ENCODE measurements at places on chromosomes 2 and 18.

GRCh38 chr18:56393870-56394269 lies 244.5 kb downstream of the TXNL1 start:
- no peak for DNase-seq

- peak; percentile 35 for DNase-seq
Measured at GRCh38 chr2:112640800-112641675, 4.7 kb upstream of the SLC20A1 start.

GRCh38 chr2:70828115-70828514 lies 7.5 kb downstream of the CD207 start:
- no peak for DNase-seq

GRCh38 chr2:202112041-202112440 lies 39.0 kb downstream of the KIAA2012 start:
- DNase-seq: no peak

DNA sequence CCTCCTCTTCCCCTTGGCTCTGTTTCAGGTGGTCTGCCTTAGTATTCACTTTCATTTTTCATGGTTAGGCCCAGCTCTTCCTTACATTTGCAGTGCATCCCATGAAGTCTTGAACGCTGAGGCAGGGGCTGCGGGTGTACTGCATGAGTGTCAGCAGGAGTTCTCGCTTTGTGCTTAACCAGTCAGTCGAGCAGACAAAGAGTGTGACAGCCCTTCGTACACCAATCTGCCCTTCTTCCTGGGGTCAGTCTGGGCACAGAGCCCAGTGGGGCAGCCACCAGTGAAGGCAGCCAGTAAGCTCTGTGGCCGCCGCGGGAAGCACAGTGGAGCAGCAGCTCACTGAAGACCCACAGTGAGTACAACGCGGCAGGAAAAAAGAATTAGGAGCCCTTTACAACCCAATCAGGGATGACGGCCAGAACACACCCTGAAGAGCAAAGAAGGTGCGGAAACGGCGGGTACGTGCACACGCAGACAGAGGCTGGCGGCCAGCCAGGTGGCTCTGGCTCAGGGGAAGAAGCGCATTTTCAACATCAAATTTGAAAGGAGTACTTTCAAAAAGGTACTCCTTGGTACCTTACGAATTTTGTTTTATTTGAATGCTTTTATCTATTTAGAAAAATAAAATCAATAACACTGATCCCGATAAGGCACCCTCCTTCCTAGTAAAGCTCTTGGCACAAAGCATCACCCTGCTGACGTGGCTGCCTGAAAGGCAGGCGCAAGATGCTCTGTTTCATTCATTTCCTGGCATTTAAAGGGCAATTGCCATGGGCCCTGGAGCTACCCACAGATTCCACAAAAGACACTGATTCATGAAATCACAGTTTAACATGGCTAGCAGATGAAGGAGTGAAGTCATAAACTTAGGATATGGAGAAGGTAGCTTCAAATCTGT lies 47.0 kb upstream of the SEMA4C start:
- no peak for DNase-seq

- DNase-seq: no peak
Measured at GRCh38 chr2:60489289-60489688, 64.2 kb downstream of the BCL11A start.

- DNase-seq: no peak
Measured at GRCh38 chr2:108074150-108074549, 87.8 kb downstream of the SLC5A7 start.

GRCh38 chr2:191699341-191699945 lies 21.5 kb downstream of the NABP1 start:
- DNase-seq: no peak

DNA sequence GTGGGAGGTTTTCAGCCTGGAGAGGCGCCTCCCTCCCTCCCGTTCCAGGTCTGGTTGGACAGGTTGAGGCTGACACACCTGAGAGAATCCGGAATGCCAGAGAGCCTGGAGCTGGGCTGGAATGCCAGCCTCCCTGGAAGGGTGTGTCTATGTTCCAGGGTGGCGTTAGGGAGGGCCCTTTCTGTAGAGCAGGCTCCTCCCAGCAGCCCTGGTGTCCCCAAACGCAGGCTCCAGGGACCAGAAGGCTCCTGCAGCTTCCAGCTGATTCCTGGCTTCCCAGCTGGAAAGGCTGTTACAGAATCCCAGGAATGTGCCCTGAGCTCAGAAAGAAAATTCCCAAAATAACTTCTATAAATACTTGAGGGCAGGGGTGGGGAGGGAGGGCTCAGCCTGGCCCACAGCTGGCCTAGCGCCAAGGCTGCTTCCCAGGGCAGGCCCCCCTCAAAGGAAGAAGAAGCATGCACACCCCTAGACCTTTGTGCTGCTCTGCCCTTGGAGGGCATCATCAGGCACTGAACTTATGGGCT lies 85.4 kb downstream of the STPG4 start:
- no peak for DNase-seq

- DNase-seq: no peak
Measured at GRCh38 chr2:215049341-215049740, 89.1 kb downstream of the ABCA12 start.

DNA sequence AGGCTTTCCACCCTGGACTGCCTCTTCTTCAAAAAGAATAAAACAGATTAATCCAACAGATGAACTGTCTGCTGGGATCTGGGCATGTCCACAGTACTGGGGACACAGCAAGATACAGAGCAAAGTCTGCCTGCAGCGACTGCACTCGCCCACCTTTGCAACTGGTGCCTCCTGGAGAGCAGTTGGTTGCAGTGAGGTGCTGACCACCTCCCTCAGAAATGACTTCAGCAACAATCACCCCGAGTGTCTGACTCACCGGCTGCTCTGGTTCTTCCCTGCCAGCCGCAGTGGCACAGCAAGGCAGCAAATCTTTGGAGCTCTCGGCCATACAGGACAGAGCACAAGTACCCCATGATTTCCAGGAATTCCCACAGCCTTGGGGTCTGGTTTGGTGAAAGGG lies 179.7 kb downstream of the ANAPC1 start:
- peak; percentile 27 for DNase-seq

GRCh38 chr2:88074150-88074549 lies 6.5 kb downstream of the SMYD1 start:
- no peak for DNase-seq

GRCh38 chr2:54969295-54969939 lies 80.8 kb downstream of the RTN4 start:
- no peak for DNase-seq

DNA sequence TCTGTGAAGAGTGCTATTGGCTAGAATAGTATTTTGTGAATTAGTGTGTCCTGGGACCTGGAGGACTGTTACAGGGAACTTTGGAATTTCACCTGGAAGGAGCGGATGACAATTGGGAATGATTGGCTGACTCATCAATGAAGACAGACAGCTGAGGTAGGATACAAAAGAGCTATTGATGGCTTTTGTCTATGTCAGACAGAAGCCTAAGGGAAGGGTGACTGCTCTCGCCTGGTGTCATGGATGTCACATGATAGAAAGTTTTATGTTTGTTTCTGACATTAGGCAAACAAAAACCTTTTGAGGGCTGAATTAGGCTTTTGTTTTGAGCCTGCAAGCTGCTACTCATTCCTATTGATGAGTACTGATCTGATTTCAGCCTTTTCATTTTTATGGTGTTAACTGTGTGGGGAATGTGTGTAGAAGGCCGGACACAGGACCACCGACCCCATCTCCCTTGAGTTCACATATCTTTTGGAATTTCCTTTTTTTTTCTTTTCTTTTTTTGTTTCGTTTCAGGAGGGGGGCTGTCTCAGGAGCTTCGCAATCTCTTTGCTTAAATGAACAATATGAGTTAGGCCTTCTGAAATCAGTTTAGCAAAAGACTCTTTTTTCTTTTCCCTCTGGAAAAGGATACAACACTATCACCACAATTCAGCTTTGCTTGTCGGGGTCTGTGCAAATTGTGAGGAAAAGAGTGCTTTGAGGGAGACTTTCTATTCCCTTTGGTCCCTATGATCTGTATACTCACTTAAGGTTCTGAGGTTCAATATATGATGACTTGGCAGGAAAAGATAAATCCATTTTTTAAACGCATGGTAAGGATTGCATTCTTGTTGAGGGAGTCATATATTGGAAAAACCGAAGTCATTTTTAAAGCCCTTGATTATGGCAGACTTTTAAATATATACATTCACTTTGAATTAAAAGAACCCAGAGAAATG lies 207.9 kb upstream of the FIGN start:
- DNase-seq: no peak

DNA sequence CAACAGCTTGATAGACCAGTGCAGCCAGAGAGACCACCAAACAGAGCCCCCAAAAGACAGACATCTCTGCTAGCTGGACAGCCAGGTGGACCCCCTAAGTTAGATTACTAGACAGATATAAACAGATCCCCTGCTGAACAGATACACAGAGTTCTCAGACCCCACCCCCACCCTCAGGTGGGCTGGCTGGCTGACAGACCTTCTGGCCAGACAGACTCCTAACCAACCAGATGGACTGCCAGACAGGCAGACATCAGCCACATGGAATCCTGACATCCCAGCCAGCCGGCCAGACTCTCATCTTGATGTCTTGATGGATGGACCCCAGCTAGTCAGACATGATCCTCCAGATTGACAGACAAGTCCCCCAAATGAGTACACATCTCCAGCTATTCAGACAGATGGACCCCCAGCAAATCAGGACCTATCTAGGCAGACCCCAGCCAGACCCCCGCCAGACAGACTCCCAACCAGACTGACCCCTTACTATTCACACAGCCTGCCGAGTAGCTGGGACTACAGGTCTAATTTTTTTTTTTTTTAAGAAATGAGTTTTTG lies 18.0 kb downstream of the PTPN18 start:
- no peak for DNase-seq

DNA sequence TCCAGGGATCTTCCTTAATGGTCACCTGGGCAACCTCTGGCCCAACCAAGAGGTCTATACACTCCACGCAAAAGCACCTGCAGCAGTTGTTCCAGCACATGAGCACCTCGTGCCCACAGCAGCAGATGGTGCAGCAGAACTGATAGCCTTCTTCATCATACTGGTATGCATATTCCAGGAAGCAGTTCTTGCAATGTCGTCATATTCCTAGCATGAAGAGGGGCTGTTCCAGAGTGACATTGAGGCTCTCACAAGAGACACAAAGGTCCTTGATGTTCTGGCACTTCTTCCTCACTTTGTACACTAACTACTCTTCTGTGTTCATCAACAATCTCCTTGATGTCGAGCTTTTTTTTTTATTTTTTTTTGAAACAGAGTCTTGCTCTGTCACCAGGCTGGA lies 386.2 kb downstream of the MEIS1 start:
- no peak for DNase-seq

DNA sequence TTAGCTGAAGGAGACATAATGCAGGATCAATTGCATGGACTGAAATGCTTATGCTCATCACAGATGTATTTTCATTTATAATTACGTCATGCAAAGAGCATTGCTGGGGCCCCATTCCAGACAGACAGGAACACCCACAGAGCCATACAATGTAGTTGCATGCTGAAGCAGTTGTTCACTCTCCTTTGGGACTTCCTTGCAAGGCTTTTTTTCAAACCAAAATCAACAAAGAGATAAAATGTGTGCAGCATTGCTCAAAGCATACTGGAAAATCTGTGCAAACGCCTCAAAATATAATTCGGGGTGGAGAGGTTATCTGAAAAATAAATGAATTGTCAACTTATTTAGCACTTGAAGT lies 463.2 kb downstream of the CDH2 start:
- DNase-seq: no peak

- no peak for DNase-seq
Measured at GRCh38 chr2:129248198-129248597, 731.3 kb upstream of the RAB6C start.

- DNase-seq: no peak
Measured at GRCh38 chr18:40055262-40055661, 1899.8 kb upstream of the PIK3C3 start.

DNA sequence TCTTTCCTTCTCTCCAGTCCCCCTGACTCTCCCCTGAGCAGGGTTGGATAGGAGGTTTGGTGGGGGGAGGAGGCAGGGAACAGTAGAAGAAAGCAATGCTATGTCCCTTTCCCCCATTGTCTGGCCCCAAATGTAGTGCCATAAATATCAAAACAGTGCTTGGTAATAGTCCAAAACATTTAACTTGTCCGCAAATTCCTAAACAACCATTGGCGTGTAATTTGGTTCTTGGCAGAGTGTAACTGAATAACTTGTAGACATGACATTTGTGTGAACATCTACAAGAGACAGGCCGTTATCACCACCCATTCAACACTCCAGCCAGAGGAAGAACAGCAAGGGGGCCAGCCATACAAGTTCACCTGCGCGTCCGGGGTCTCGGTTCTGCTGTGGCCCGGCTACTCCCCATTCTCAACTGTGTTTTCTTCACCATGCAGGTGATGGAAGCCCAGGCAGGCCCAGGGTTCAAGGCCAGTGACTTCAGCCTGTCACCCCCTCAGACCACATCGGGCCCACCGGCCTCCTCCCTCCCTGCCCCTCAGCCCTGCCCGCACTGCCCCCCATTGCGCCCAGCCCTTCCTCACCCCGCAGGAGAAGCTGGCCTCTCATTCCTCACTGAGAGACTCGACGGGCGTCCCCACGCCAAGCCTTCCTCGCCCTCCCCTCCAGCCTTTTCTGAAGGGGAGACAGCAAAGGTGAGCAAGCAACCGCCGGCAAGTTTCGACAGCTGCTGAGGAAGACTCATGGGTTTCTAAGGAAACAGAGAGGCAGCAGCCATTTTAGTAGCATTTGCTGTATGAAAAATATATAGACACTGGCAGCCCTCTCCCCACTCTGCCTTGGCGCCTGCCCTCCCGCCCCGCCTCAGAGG lies 699 bp upstream of the RAPGEF4 start:
- no peak for DNase-seq

- DNase-seq: no peak
Measured at GRCh38 chr2:38057651-38058410, 18.1 kb downstream of the CYP1B1 start.

DNA sequence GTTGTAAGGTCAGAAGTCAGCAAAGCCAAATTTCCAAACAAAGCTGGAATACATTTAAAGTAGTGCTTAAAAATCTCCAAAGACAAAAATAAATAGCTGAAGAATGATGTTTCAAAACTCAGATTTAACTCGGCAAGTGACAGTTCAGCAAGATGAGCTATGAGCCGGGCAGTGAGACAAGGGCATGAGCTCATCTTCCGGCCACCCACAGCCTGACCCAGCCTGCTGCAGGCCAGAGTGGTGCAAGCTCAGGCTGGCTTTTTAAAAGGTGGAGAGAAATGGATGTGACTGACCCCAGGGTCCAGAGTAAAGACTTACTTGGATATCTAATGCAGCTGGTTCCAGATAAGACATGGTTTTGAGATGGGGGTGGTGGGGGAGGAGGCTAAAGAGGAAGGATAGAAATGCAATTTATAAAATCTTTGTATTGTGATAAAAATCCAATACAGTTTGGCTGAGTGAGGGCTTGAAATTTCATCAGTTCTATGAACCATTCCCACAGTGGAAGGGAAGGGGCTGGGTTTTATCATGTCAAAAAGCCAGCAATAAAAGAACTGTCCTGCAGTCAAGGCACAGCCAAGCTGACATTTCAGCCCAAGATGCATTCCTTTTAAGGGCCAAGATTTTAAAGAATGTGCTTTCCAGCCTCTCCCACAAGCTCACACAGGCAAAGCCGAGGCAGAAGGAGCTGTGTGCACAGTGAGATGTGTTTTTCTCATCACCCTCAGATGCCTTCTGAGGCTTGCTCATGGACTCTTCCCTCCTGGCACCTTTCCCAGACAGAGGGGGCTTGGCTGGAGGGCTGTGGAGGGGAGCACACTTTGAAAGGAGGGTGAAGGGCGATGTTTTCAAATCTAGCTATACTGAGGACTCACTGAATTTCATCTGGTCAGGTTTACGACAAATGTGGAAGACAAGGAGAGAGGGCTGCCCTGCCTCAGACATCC lies 97.9 kb upstream of the KLHL29 start:
- no peak for DNase-seq

- DNase-seq: no peak
Measured at GRCh38 chr2:46545015-46545839, 65.9 kb downstream of the TMEM247 start.

Data from CD14-positive monocyte (primary cell).